ENCODE measurements at places on chromosomes 6 and 20. TPM values are rescaled to one million over a fixed set of nuclear protein-coding genes. Genes with fewer than 3 reads are reported as not detected.

DNA sequence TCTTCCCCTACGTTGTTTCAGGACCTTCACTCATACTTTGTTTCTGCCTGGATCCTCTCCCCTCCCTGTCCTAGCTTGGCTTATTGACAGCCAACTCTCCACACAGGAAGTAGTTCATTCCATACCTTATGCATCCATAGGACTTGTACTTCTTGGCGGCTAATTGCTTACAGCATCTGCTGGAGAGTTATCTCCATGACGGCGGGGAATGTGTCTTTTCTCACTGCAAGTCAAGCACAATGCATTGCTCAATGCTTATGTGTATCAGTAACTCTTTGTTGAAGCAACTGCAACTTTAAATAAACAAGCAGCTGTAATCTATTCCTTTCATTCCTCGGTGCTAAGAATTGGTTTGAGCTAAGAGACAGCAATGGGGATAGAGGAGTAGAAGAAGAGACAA lies 551.3 kb upstream of the EPHA7 start:
- DNase-seq: no peak

SLC4A11 gene
- total RNA-seq: 0.27 TPM

DNA sequence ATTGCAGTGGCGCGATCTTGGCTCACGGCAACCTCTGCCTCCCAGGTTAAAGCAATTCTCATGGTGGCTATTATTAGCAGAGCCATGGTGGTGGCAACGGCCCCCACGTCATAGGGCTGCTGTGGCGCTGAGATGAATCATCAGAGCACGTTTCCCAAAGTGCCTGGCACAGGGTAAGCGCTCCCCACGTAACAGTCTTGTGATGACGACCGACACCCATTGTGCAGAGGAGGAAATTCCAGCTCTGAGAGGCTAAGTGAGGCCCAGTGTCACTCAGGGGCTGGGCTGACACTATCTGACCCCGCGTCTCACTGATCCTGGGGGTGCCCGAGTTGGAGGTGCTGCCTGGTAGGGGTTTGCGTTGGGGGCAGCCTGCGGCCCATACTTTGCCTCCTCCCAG lies 16.2 kb downstream of the SUN5 start:
- DNase-seq: no peak

DNA sequence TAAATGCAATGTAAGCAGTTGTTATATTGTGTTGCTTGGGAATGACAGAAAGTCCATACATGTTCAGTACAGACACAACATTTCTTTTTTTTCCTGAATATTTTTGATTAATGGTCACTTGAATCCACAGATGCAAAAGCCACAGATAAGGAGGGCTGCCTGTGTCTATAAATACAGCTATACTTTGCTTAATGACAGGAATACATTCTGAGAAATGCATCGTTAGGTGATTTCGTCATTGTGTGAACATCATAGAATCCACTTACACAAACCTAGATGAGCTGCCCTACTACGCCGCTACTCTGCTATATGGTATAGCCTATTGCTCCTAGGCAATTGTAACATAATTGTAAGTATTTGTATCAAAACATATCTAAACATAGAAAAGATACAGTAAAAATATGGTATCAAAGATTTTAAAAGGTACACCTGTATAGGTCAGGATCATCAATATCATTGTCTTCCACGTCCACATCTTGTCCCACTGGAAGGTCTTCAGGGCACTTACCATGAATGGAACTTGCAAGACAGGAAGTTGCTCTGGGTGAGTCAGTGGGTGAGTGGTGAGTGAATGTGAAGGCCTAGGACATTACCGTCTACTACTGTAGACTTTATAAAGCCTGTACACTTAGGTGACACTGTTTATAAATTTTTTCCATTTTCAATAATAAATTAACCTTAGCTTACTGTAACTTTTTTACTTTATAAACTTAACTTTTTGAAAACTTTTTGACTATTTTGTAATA lies 27.9 kb upstream of the POPDC3 start:
- no peak for DNase-seq

GRCh38 chr6:18206591-18206990 lies 51.4 kb downstream of the KDM1B start:
- DNase-seq: no peak

ZNF165 gene
- total RNA-seq: 1.6 TPM

DNA sequence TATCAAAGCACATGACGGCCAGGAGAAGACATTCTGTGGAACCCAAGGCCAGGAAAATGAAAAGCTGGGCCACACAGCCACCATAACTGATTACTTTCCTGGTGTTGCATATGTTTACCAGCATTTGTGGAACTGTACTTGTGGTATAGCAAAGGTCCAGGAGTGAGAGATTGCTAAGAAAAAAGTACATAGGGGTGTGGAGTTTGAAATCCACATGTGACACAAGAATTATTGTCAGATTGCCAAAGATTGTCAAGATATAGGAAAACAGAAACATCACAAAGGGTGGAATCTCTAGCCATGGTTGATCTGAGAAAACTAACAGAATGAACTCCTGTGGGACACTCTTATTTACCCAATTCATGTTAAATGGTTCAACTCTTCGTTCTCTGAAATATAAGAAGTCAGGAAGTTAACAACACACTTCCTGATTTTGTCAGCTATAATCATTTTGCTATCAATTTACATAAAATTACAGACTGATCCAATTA lies at the start of gene OR2B2:
OR2B2 (minus strand) TSS at position 441 of the 491 bp plus-strand sequence; CDS start at position 364, 77 bp downstream.
- DNase-seq: no peak

DNA sequence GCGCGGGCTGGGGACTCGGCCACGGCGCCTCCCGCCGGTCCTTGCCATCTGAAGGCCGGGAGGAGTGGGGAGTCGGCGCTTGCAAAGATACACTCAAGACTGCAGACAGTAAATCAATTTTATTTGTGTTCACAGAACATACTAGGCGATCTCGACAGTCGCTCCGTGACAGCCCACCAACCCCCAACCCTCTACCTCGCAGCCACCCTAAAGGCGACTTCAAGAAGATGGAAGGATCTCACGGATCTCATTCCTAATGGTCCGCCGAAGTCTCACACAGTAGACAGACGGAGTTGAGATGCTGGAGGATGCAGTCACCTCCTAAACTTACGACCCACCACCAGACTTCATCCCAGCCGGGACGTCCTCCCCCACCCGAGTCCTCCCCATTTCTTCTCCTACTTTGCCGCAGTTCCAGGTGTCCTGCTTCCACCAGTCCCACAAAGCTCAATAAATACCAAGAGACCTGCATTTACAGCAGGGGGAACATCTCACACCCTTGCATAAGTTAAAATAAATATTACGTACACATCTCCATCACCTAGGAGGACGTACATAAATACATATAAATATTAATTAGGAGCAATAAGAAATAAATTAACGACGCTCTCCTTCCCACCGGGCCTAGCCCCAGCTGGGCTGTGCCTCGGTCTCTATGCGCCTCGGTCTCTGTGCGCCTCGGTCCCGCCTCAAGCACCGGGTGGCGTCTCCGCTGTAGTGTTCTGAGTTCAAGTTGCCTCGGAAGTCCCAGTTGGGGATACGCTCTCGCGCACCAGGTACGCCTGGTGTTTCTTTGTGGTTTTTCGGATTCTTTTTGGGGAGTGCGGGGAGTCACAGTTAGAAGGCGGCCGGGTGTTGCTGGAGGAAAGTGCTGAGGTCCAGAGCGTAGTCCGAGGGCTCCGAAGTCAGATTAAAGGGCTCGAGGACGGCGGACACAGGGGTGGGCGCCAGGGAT lies 889 bp upstream of the FLOT1 start:
- no peak for DNase-seq

GRCh38 chr6:19988555-19988954 lies 151.4 kb downstream of the ID4 start:
- DNase-seq: peak; percentile 3

ITPA gene
- total RNA-seq: 34.2 TPM

DNA sequence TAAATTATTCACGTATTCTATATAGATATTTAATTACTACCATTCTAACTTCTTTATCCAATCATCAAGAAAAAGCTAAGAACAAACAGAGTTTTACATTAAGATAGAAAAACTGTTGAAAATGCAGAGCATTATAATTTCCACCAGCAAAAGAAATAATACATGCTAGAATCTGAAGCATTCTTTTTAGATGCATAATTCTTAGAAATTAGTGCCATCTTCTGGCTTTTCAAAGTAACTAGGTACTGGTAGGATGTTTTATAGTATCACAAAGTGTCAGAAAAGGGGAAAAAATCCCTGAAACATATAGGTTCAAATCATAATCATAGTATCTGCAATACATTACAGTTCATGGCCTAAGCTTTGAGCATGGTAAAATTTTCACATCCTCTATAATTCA lies 178.9 kb downstream of the PHF3 start:
- DNase-seq: no peak

DNA sequence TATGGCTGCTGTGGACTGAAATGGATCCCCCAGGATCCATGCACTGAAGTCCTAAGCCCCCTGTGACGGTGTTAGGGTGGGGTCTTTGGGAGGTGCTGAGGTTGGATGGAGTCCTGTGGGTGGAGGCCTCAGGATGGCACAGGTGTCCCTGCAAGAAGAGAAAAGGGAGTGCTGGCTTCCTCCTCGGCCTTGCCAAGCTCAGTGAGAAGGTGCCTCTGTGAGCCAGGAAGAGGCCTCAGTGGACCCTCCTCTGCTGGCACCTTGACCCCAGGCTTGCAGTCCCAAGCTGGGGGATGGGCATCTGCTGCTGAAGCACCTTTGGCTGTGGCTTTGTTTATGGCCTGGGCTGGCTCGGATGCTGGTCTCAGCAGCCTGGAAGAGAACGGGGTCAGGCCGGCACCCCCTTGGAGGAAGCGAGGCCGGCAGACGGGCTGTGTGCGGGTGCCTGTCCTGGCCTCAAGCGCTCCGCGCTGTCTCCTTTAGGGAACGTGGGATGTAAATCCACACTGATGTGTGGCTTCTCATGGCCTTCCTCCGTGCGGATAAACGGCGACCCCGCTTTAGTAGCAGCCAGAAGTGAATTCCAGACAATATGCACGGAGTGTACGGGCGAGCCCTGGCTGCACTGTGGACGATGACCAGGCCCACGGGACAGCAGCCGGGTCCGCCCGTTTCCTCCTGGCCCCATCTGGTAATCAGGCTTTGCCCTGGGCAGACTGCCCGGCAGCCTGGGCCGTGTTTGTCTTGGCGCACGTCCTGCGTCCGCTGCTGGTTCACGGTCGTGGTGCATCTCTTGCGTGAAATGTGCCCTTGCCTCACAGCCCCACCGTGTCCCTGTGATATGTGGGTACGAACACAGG lies 182.6 kb downstream of the ERMARD start:
- DNase-seq: no peak

DNA sequence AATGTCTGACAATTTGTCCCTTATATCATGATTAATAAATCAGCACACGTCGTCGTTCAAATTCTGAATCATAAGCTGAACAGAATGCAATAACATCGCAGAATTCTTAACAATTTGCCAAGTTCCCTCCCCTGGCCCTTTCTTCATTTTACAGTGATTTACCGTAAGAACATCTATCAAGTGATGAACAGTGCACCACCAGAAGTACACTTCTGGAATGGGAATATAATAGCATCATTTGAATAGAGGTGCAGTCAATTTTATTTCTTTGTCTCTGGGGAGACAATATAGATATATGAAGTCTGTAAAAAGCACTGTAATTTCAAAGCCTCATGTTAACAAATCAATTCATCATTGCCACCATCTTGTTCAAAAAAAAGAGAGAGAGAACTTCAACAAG lies 145.1 kb upstream of the SMLR1 start:
- no peak for DNase-seq

GRCh38 chr20:41734506-41734945 lies 116.3 kb upstream of the CHD6 start:
- peak; percentile 38 for DNase-seq

DNA sequence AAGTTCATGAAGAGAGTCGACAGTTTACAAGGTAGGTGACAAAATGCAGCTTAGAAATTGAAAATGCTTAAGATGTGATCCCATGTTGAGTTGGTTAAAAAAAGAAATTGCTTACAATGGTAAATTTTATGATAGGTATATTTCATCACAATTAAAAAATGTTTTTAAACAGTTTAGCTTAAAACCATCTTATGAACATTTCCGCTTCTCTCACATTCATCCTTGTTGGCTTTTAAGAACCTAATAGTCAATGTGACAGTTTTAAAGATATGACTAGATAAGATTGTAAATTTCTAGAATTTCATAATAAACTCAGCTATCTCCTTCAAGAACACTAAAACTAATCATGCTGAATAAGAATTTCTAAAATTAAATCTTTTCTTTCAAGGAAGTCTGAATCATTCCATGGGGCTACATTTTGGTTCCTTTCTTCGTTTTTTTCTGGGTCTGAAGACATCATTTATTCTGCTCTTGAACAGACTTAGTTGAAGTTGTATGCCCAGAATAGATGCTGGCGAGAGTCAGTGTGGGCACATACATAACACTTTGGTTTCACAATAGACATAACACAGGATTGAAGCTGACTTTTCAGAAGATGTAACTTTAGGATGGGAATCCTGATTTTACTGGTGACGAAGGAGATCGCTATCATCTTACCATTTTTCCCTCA lies 35.9 kb upstream of the LTV1 start:
- DNase-seq: no peak

DNA sequence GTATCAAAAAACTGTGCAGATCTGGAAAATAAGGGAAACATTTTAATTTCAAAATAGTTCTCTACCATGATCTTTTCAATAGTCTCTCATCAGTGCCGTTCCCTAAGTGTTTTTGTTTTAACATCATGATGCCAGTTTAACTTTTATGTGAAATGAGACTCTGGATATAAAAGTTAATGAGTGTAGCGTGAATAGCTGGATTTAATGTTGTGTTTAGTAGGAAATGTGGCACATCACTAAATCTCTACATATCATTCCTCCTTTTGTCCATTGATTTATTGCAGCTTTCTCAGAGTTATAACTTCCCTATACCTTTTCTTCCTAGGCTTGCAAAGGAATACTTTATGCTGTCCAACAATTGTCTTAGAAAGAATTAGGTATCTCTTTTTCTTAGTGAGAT lies 81.4 kb upstream of the SCGN start:
- DNase-seq: no peak

- DNase-seq: no peak
Measured at GRCh38 chr20:41174782-41175181, 37.4 kb downstream of the PLCG1 start.

- no peak for DNase-seq
Measured at GRCh38 chr6:33199687-33200218, 712 bp downstream of the RXRB start.

FAM83C gene
- total RNA-seq: under 0.01 TPM

DNA sequence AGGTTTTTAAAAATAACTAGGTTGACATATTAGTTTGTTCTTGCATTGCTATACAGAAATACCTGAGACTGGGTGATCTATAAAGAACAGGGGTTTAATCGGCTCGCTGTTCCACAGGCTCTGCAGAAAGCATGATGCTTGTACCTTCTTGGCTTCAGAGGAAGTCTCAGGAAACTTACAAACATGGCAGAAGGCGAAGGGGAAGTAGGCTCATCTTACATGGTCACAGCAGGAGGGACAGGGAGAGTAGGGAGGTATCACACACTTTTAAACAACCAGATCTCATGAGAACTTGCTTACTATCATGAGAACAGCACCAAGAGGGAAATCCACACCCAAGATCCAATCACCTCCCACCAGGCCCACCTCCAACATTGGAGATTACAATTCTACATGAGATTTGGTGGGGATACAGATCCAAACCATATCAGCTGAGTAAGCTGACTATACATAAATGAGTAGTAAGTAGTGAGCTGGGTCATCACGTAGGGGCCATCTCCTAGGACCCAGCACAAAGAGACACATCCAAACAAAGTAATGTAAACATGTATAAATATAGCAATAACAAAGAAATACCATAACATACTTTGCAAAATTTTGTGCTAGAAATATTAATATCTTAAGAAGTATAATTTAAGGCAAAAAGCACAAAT lies 31.4 kb upstream of the SIRPG start:
- DNase-seq: no peak

EDEM2 gene
- 66.0 TPM for total RNA-seq

GRCh38 chr20:52054123-52054522 lies 137.5 kb downstream of the ZFP64 start:
- no peak for DNase-seq

- DNase-seq: no peak
Measured at GRCh38 chr6:112833581-112834131, 486.5 kb downstream of the RFPL4B start.
